ENCODE measurements at places on chromosomes 7 and 10.

DNA sequence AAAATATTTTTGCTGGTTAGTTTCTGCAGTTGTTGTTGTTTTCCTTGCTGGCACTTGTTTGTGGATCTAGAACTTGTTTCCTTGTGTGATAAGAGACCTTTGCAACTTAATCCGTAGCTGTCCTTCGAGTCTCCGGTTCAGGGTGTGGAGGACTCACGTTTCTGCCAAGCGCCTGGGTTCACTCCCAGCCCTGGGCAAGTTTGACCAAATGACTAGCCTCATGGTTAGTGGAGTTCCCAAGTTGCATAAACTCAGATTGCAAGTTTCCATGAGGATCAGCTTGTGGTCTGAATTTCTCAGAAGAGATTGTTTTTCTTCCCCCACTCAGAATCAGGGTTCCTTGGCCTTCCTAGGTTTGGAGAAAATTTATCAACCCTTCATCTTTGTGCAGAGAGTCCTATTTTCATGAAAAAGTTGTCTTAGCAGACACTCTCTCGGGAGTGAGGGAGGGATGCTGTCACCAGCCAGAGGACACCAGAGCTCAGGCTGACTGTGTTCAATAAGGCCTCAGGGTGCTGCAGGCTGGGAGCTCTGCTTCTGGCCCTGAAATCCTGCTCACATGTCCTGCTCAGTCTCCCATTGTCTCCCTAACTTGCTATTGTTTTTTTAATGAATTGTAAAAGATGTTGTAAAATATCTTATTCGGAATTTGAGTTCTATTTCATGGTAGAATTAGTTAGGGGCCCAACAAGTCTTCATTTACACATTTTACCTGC lies 377.7 kb upstream of the KLF6 start:
- DNase-seq: no peak

DNA sequence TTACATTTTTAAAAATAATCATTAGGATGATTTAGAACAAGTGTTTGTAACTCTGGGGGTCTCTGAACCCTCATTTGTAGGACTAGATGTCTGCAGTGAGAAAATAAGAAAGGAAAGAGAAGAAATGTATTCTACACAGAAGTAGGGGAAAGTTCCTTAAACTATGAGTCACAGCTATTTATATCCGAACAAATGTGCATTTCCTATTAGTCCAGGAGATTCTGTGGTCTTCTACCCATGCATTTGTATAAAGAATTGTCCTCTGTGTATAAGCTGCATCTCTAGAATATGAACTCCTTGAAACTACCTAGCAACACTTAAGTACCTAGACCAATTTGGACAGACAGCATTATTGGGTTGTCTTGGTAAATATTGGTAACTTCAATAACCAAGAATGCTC lies 15.9 kb upstream of the CD36 start:
- DNase-seq: no peak

DNA sequence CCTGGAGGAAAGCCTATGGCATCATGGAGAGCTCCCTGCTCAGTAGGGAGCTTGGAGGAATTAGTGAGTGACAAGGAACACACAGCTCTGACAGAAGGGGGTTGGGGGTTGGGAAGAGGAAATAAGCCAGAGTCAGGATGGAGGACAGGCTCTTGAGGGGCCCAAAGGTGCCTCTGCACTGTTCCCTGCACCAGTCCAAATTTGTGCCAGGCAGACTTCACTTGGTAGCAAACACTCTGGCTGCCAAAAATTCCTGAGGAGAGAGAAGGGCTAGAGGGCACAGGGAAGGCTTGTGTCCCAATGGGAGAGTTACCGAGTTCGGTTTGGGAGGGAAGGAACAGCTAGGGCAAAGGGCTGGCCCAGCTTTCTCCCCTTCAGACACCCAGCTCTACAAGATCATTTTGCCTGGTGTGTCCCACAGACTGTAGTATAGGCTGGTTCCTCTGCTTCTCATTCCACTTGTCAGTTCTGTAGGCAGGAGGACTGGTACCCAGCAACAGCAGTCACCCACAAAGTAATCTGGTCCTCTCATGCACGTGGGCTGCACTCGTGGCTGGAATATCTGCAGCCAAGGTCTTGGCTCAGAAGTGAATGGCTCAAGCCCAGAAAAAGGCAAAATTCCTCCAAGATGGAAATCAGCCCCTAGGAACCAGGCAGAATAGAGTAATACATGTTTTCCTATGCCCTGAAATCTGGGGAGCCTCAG lies 8.0 kb upstream of the KCNIP2 start:
- DNase-seq: no peak

- no peak for DNase-seq
These were observed 81.6 kb downstream of the CHN2 start for GRCh38 chr7:29276199-29276598.

All from GM04503 (cell line).